ENCODE measurements at places on chromosomes 5 and 9.
A peak's percentile ranks its signal among the peaks of the same experiment; 100 is the strongest.

DNA sequence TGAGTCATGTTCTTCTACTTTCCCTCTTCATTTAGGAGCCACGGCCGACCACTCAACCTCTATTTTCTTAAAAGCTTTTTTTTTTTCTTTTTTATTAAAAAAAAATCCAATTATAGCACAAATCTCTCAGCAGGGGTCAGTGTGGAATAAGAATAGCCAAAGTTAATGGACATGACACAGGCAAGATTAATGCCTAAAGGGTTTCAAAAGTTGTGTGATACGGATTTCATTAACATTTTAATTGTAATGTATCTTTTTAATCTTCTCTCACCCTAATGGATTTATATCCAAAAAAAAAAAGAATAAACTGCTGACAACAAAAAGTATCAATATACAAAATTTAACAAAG lies 5.4 kb downstream of the NACC2 start:
- no peak for DNase-seq

DNA sequence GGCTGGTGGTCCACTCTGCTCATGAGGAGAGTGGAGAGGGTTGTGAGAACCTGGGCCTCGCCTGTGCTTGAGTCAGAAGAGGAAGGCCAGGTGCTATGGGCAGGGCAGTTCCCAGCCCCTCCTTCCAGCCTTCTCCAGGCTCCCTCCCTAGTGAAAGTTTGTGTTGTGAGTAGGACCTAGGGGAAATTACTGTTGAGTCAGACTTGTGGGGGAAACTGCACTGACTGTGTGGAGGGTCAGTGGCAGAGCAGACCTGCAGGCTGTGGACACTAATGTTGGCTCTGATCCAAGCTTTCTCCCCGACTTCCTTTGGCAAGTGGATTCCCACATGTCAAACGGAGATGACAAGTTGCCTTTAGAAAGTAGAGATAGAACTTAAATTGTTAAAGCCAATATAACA lies 102.6 kb downstream of the ARHGAP26 start:
- no peak for DNase-seq

- DNase-seq = no peak
These were observed 130.0 kb downstream of the CACNA1B start for GRCh38 chr9:138007566-138007917.

DNA sequence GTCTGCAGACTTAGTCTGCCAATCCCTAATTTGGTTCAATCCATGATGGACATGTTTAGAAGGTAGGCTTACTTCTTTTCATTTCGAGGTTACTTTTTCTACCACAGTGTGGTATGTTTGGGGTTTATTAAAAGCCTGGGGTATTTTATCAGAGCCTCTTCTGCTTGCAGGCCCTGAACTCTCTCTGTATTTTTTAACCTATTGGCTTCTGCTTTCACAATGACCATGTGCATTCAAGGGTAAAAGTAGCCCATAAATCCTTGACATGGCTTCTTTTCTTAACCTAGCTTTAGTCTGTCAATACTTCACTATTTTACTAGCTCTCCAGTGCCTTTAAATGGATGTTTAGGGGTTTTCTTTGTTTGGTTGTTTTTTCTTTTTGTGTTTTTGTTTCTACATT lies 286.6 kb downstream of the FER start:
- DNase-seq = no peak

GRCh38 chr9:114452219-114453165 lies 52.8 kb downstream of the WHRN start:
- DNase-seq = peak; percentile 22

DNA sequence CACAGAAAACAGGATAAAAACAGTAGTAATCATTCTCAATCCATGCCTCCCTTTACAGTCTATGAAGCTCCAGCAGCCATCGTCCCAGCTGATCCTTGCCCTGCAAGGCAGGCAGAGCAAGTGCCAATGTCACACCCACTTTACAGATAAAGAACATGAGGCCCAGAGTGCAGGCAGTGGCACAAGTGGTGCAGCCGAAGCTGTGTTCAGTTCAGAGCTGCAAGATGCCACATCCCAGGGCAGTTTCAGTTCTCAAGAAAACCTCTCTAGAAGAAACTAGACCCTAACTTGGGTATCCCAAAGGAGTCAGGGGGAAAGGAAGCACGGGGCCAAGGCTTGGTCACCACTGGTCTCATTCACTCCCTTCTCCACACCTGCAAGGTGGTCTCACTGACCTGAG lies 34.6 kb upstream of the CPLX2 start:
- DNase-seq = no peak

GRCh38 chr5:149400304-149400703 lies 21.2 kb upstream of the IL17B start:
- DNase-seq = no peak

DNA sequence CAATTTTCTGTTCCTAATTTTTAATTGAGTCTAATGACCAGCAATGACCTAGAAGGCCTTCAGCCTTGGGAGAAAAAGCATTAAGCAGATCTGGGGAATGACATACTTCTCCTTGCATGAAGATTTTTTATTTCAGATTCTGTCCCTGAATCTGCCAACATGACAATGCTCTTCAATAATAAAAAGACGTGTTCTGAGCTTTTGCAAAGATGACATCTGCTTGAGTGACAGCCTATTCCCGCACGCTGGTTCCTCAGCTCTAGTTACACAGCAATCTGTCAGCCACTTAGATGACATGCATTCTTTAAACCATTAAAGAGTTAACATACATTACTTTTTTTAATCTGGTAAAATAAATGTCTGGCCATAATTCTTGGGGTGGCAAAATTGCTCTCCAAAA lies 129.3 kb upstream of the CDH6 start:
- DNase-seq = no peak

- DNase-seq = no peak
These were observed 340.5 kb downstream of the PIK3R1 start for GRCh38 chr5:68555907-68556681.

- DNase-seq = no peak
These were observed 50.2 kb upstream of the RNF38 start for GRCh38 chr9:36450110-36450732.

GRCh38 chr9:130427326-130427725 lies 17.4 kb upstream of the ASS1 start:
- DNase-seq = no peak

- DNase-seq = no peak
These were observed 60.7 kb downstream of the PRRT1B start for GRCh38 chr9:131605770-131606590.

- no peak for DNase-seq
These were observed 171.4 kb downstream of the TLE1 start for GRCh38 chr9:81517954-81518353.

DNA sequence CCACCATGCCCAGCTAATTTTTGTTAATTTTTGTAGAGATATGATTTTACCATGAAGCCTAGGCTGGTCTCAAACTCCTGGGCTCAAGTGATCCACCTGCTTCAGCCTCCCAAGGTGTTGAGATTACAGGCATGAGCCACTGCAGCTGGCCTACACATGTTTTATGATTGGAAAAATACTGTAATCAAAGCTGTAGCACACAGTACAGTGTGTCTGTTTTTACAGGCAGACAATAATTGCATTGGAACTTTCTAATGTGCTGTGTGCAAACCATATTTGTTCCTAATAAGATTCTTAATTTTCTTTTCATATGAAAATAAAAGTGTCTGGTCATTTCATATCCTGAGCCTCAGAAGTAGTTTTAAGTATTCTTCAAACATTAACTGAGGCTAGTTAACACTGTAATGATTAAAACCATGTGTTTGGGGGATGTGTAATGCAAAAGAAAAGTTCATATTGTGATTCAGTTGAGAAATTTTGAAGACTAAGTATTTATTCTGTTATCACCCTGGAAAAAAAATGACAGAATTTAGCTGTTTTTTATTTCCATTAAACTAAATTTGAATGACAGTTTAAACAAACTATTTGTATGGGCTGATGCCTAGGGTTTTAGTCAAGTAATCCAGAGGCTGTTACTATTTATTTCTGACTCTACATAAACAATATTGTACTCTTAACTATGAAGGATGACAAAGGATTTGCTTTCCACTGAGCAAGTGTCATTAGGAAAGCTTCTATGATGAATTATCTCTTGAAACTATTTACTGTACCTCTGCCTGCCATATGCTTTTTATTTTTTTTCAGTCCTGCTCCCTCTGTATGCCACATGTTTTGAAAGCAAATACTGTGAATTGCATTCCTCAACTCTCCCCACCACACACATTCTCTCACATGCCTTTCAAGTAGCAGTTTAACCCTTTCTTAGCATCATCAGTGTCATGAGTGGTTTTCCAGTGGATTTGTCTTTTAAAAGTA lies 111.5 kb downstream of the MTREX start:
- DNase-seq = no peak

DNA sequence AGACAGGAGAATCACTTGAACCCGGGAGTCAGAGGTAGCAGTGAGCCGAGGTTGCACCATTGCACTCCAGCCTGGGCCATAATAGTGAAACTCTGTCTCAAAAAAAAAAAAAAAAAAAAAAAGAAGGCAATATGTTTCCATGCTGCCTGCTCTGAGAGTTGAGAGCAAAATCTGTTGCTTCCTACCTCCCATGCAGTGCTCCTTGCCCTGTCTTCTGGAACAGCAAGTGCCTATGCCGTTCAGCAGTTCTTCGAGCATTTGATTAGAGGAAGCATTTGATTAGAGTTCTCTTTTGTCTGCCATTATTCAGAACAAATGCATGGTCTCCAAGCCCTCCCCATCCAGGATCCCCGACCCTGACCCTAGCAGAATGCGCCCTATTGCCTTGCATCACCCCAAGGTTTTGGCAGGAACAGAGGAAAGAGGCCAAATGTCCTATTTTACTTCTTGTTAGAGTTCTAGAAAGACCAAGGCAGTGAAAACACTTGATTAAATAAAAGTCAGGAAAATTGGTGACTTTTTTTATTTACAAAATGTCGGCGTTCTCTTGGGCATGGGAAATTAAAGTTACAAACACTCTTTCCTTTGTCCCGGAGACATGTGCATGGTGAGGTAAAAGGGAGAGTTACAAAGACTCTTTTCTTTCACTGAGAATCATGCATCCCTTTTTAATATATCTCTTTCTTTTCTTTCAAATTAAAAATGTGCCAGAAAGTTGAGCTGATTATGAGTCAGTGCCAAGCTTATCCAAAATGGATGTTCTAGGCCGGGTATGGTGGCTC lies 27.8 kb upstream of the FSD1L start:
- DNase-seq = no peak

- no peak for DNase-seq
These were observed 39.1 kb upstream of the GZMA start for GRCh38 chr5:55063220-55063863.

DNA sequence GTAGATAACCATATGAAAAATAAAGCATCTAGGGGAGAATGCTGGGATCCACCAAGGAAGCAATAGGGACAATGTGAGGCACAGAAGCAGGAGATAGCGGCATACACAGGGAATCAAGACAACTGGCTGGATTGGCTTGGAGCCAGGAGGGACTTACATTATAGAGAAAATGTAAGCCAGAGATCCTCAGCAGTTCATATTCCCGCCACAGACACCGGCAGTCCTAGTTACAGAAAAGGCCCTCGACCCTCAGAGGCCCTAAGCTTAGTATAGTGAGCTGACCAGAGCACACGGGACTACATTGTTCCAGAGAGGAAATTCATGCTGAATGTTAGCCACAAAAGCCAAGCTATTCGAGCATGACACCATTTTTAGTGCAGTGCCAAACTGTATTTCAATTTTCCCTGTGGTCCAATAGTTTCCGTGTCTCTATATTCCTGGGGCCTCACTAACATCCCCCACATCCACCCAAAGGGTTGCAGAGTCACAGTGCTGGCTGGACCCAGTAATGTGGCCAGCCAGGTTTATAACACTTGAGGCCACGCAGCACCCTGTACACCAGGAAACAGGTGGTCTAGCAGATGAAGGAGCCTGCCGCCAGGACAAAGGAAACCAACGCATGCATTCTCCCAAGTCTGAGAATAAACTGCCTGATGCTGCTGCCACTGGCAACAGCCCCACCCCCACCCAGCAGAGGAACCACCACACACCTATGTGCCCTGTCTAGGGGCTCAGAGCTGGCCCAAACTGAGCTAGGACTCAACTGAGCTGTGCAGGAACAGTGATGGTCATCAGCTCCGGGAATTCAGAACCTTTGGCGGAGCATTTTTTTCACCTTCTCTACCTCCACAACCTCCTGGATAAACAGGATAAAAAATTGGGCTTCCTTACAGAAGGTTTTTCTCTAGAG lies 693.2 kb upstream of the CHD1 start:
- no peak for DNase-seq

- DNase-seq = no peak
These were observed 4.4 kb downstream of the CEP72 start for GRCh38 chr5:616484-617039.

DNA sequence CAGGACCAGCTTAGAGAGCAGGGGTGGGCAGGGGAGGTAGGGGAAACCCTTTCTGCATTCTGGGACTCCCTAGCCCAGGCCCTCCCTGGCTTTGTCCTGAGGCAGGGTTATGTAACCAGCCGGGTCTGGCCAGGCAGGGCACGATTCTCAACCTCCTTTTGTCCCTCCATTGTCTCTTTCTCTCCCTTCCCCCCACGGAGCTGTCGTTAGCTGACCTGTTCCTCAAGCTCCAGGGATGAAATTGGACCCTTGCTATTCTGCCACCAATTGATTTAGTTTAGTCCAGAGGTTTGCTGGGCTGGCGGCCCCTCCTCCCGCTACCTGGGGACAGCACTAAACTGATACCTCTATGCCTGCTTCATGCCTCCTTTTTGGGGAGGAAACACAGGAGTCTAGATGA lies 9.4 kb upstream of the NDST1 start:
- no peak for DNase-seq

DNA sequence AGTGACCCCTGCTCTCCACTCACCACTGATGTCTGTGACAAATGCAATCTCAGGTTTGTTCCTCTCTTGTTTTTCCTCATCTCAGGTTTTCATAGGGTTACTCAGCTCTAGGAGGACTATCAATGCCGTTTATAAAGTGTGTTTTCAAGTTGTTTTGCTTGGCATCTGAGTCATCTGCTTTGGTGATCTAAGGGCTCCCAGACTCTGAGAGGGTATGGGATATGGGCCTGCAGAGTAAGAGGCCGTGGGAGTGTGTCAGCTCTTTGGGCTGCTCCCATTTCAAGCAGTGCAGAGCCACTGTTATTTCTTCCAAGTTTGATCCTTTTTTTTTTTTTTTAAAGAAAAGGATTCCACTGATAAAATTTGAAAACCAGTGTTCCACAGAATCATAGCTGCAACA lies 46.3 kb downstream of the NNT start:
- DNase-seq = no peak

- no peak for DNase-seq
These were observed 2.9 kb downstream of the SPTAN1 start for GRCh38 chr9:128555180-128555721.

DNA sequence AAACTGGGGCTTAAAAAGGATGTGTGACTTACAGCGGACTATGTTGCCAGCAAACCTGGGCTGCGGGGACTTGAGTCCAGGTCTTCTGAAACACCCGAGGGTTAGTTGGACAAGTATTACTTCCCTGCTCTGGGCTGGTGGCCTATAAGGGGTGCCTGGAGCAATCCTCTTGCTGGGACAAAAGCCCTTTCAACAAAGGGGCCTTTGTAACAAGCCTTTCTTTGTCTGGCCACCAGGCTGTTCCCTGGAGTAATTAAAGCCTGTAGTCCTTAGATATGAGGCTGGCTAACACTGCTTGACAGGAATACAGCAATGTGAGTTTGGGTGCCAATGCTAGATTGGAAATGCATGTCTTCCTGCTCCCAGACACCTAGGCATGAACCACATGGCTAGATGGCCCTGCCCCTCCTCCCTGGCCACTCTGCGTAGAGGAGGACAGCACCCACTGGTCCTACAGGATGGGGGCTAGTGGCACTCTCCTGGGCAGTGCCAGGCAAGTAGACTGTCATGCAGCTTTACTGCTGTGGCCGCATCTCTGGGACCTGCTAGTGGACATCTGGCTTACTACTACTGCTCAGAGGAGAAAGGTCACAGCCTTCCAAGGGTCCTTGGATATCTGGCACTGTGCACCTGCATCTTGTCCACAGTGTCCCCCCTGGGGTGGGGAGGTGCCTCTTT lies 343.1 kb downstream of the ZSWIM6 start:
- no peak for DNase-seq

- no peak for DNase-seq
These were observed 166.8 kb downstream of the HSD17B3 start for GRCh38 chr9:96135076-96135752.
